Astrocyte of the hippocampus (primary cell): ENCODE measurements at places on chromosomes 4 and X.
A peak's percentile ranks its signal among the peaks of the same experiment; 100 is the strongest.

GRCh38 chrX:122626871-122627270 is 557.2 kb upstream of the GRIA3 start:
- no peak for DNase-seq

GRCh38 chr4:129428454-129428853 is 332.5 kb downstream of the C4orf33 start:
- no peak for DNase-seq

DNA sequence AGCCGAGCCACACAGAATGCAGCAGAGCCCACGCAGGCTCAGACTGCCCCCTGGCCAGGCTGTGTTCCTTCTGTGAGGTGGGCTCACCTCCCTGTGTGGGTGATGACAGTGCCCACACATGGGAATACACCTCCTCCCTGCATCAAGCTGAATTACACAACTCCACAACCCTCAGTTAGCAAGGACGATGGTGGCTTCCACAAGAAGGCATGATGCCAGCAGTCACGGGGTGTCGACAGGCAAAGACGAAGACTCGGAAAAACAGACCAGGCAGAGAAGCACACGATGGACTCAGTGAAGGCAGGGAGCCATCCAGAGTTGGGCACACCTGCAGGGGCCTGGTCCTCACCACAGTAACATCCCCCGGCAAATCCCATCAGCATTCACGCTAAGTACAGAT is 12.1 kb downstream of the LETM1 start:
- no peak for DNase-seq

GRCh38 chrX:40006106-40007017 is 91.4 kb downstream of the BCOR start:
- peak; percentile 51 for DNase-seq

DNA sequence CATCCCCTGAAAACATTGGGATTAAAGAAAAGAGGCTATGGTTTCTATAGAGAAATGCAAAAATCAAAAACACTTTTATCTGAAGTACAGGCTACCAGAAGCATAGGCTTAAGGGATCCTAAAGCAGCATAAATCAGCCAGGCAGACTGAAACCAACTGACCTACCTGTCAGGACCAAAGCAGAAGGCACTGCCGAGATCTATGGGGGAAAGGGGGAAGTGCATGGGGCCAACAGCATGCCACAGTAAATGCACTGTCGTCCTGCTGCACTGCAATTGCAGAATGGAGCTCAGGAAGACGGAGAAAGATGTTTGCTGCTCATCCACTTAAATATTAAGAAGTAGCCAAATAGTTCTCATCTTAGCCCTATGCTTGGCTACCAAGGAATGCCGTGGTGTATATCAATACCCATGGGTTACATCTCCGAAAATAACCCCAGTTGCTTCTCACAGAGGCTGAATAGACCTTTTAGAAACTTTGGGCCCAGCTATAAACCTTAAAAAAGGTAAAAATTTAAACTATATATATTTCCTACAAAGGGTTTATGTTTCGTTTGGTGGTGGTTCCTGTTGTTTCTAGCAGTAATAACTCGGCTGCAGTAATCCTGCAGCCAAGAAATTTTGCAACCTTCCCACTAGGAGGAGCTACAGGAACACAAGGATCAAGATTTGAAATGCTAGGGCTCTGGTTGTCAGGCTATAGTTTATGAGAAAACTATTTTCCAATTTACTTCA is 312.2 kb upstream of the DIAPH2 start:
- peak; percentile 39 for DNase-seq

DNA sequence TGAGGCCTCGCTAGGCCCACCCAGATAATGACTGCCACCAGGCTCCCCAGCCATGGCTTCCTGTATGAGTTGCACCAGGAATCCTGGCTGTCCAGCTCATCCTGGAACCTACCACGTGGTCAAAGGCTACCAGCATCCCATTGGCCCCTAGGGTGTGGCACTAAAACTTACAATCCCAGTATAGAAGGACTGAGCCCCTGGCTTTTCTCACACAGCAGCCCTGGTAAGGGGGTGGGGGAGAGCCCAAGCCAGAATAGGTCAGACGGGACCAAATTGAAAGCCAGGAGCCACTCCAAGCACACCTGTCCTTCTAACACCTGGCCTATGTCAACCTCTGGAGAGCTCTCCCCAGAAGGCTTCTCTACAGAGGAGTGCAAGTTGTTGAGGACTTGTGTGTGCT is 269.3 kb upstream of the AGTR2 start:
- no peak for DNase-seq

GRCh38 chrX:111337067-111337637 is 66.9 kb upstream of the CAPN6 start:
- DNase-seq = no peak

GRCh38 chr4:81688085-81688484 is 216.4 kb upstream of the RASGEF1B start:
- no peak for DNase-seq

DNA sequence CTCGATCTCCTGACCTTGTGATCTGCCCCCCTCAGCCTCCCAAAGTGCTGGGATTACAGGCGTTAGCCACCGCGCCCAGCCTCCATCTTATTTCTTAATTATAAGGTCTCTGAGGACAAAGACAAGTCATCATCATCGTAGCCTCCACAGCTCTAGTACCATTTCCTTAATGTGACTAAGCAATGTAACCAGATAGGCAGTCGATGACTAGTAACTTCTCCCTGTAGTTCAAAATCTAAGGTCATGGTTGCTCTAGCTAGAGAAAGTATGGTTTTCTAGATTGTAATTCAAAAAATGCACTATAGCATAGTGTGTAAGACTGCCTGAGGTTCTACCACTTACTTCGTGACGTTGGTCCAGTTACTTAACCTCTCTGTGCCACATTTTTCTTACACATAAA is 6.9 kb downstream of the SLC39A8 start:
- DNase-seq = no peak

DNA sequence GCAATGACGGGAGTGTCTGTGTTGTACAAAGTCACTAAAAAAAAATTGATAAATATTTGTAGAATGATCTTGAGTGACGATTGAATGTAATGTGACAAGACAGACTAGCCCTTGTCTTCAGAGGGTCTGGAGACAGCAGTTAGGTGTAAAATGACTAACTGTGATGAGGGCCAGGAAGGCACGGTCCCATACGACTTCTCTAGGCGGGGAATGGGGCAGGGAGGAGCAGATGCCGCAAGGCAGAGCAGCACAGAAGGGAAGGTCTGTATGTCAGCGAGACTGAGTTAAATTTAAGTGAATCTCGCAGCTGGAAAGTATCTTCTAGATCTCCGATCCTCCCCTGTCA is 405 bp downstream of the CENPE start:
- no peak for DNase-seq

DNA sequence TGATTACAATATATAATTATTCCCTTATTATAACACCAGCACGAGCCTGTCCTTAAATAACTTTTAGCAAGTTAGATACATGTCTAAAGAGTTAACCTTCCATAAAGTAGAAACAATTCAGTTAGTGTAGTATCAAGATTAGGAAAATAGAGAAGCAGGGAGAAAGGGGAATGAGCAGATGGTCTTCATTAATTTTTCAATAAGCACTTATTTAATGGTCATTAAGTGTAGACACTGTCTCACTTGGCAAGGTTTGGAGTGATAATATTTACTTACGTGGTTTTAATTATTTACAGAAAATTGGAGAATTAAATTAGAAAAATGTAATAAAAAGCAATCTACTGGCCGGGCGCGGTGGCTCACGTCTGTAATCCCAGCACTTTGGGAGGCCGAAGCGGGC is 99.7 kb downstream of the PDS5A start:
- no peak for DNase-seq

- peak; percentile 15 for DNase-seq
Measured at GRCh38 chr4:158016511-158016910, 156.3 kb downstream of the GASK1B start.

DNA sequence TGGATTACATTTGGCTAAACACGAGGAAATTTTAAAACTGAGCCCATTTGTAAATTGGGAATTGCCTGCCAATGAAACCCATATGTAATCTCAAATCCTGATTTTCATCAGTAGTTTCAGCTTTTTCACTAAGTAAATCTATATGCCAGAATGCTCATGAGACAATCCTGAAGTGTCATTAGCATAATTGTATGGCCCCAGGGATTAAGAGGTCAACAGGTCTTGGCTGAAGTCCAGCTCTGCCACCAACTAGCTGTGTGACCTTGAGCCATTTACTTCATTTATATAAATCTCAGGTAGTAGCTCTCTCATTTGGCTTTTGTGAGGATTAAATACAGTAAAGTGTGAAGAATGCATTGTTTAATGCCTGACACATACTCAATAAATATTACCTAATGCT is 320.5 kb upstream of the EMCN start:
- DNase-seq = no peak

DNA sequence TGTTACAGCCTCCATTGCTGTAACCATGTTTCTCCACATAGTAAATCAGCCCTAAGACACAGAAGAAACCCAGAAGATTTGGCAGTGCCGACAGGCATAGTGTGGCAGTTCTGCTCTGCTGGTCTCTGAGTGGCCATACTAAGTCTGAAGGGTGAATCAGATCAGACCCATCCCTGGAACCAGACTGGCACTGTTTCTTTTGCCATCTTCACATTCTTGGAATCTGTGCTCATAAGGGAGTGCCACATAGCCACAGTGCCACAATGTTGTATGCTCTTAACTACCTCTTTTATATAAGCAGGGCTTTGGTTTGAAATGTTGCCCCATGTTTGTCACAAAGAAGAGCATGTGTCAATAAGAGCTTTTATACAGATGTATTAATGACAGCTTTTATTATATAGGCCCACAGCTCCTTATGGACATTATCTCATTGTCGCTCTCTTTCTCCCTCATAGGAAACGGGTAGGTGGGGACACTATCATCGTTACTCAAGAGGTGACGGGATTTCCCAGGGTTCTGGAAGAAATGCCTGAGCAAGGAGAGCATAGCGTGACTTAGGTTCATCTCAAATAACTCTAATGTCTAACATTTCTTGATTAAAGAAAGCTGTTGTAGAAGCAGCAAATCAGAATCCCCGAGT is 128.2 kb downstream of the CBR4 start:
- DNase-seq = no peak

GRCh38 chr4:123555233-123555806 is 158.7 kb downstream of the SPRY1 start:
- peak; percentile 95 for DNase-seq

DNA sequence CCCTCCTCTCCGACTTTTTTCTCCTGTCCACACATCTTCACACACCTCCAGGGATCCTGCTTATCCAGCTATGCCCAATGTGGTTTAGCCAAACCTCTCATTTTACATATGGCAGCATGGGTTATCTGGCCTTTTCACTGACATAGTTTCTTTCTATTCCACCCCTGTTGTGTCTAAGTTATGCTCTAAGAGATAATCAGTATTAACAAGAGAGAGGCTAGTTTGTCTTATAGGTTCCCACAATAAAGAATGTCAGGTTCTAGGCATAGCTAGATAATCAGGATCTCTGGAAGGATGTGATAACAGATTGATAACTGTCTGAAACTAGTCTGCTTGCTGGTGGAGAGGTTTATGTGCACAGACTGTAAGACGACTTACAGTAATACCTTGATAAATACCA is 7.7 kb upstream of the GALNT7 start:
- no peak for DNase-seq

- peak; percentile 84 for DNase-seq
Measured at GRCh38 chrX:152637649-152638442, at the start of gene GABRQ. Gene GABRQ, plus strand, starts transcription at chrX:152637895. Its CDS starts 308 bp downstream, at chrX:152638203.

DNA sequence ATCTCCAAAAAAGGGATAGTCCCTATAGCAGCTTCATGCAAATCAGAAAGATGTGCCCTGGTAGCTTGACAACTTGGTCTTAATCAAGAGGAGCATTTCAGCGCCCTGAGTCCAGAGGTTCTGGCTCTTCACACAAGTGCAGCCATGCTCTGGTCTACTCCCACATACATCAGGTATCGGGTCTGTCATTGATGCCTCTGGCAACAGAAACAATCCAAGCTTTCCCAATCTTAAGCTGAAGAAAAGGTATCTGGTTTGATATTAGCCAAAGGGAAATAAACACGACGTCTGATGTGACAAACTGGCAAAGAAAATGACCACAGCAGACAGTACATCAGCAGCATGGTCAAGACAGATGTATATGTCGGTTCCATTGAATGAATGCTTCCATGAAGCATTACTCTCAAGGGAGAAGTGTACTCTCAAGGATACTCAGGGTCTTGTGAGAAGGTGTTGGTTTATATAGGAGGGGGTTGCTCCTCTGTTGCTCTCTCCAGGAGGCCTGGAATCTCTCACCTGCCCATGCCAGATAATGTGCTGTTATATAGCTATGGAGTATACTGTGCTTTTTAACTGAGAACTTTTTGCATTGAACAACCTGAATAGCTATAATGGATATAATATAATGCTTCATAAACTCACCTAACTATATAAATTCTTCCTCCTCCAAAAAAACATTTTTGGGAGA is 879.6 kb upstream of the PCDH10 start:
- peak; percentile 0 for DNase-seq

DNA sequence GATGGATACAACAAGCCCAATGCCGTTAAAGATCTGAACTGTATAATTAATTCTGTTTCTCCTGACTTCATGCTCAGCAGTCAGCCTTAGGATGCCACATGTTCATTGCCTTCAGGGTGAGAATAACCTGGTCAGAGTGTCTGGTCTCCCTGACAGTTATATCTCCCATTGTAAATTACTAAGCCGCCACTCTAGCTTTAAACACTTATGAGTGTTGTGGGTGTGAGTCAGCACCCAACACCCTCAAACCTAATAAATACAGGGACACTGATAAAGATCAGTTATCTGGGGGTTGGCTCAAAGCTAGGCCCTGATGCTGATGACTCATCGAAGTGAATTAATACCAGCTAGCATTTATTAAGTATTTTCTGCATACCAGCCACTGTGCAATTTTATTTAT is 64.9 kb upstream of the DYNLT3 start:
- peak; percentile 49 for DNase-seq

DNA sequence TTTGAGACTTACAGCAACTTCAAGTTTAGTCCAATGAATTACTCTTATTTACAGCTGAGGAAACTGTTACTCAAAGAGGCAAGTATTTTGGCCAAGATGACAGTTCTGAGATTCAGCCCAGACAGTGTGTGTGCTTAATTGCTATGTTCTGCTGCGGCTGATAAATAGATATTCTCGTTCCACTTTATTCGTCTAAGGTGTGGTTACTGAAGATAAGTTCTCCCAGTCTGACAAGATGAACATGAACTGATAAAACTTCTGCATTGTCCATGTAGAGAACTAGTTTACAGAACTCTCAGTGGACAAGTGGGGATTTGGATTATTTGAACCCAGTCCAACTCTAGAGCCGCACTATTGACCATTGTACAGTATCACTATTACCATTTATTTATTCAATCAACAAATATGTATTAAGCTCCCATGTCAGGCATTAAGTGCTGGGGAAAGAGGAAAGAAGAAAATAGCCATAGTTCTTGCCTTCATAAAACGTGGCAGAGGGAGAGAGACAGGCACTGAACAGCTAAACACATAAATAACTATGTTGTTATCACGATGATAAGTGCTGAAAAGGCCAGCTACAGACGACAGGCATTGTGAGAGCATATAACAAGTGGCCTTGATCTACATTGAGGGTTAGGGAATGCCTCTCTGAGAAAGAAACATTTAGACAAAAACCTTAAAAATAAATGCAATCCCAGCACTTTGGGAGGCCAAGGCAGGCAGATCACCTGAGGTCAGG is 4.0 kb upstream of the DHX15 start:
- DNase-seq = no peak

GRCh38 chr4:78638337-78639172 is 87.0 kb downstream of the ANXA3 start:
- no peak for DNase-seq

GRCh38 chr4:107183155-107183774 is 147.2 kb upstream of the DKK2 start:
- DNase-seq = peak; percentile 76
